ENCODE measurements at places on chromosomes 4 and X.

- no peak for DNase-seq
Observed at GRCh38 chr4:82666970-82667665, 105.3 kb upstream of the TMEM150C start.

GRCh38 chr4:99102634-99103033, 14.0 kb upstream of the ADH5 start:
- no peak for DNase-seq

DNA sequence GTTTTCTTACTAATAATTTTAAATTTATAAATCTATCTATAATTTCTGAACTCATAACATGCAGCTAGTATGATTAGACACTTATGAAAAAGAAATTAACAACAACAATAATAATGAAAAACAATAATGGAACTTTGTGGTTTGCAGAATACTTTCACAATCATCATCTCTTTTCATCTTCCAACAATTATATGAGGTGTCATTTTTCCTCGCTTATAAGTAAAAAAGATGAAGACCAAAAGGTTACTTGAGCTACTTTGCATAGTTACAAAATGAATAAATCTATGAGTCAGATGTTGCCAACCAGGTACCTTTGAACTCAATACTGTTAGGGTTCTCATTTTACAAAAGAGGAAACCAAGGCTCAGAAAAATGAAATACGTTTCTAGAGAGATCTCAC, 98.5 kb upstream of the ELOVL6 start:
- no peak for DNase-seq

DNA sequence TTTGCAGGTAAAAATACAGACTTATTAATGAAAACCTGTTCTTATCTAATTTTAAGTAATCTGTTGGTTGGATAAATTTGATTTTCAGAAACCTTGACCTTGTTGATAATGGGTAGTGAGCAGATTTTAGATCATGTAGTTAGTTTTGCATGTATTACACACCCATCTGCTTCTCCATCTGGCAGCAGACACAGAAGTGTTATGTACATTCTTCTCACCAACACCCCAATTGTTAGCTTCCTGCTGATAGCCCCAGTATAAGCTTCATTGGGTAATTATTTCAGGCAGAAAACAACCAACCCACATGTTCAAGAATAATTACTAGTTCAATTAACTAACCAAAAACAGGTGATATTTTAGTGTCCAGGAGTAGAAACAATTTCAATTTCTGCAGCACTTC, 1740.5 kb upstream of the AGA start:
- DNase-seq, result no peak

DNA sequence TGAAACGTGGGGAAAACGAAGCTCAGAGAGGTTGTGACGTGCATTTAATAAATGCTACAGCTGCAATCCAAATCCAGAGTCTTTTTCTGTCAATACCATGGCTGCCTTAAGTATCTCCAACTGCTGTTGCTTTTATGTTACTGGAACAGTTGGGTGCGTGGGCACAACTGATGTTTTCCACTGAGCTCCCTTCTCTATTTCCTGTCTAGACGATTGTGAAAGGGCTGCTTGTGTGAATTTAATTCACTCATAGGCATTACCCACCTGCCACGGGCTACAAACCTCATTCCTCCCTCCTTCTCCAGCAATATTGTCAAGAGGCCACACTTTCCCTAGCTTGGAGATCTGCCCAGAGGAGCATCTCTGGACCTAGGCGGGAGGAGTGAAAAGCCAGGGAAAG, 526.0 kb downstream of the MID1IP1 start:
- DNase-seq, result no peak

DNA sequence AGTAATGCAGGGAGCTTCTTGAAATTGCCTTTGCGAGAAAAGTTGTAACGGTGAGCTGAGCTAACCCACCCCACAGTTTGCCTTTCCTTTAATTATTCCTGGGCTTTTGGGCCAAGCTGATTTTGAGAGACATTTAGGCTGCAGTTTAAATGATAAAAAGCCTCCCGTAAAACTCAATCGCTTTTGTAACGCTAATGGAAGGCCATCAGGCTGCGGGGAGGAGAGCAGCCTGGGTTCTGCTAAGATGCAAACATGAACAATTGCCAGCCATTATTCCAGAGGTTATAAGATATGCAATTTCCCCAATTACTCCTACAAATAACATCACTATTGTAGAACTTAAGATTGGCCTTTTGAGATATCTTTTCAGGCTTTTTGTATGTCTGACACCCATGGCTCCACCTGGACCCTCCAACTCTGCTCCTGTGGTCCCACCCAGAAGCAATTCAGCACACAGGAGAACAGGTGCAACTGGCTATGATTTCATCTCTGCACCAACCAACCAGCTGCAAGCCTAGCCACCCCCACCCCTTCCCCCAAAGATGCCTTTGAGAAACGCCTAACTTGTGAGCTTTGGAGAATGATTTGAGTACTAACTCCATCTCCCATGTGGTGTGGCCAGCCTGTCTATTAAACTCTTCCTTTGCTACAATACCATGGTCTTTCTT, 108.2 kb upstream of the FAM9C start:
- no peak for DNase-seq

GRCh38 chr4:184097241-184097605, 120.5 kb downstream of the ENPP6 start:
- DNase-seq, result no peak

- DNase-seq, result no peak
Observed at GRCh38 chrX:136165406-136165805, 18.1 kb downstream of the FHL1 start.

DNA sequence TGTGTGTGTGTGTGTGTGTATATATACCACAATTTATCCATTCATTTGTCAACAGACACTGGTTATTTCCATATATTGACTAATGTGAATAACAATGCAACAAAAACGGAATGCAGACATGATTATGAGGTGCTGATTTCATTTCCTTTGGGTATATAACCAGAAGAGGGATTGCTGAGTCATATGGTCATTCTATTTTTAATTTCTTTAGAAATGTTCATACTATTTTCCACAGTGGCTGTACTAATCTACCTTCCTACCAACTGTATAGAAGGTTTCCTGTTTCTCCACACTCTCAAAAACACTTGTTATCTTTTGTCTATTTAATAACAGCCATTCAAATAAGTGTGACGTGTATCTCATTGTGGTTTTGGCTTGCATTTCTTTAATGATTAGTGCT, 269.9 kb downstream of the OPHN1 start:
- no peak for DNase-seq

DNA sequence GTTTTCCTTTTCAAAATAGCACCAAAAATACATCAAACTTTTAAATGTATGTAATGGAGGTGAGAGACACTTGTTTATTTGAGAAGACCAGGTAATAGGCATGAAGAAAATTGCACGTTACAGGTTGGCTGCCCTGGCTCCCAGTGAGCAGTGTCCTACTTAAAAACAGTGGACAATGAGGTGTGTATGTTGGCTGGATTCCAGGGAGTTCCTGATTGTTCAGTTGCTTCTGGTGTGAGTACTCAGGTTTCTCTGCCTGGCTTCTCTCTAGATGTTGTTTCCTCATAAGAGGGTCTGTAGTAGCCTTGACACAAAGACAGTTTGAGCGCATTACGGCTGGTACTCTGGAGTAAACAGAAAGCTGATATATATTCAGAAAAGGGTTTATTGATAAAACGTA, 29.4 kb downstream of the SNX25 start:
- DNase-seq, result no peak

DNA sequence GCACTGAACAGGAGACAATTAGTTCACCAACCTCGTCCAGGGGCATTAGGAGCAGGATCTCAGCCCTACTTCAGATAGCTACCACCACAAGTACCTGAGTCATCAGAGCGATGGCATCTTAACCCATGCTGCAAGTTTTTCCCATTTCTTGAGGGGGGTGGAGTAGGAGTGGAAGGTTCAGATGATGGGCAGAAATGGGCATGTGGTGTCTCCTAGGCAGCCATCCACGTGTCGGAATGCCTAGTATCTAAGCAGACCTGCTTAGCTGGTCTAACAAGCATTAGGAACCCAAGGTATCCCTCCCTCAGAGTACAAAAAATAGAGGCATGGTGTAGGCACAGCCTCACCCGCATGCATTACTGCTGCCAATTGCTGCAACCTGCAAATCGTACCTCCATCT, 159.1 kb upstream of the DGKK start:
- DNase-seq, result no peak

DNA sequence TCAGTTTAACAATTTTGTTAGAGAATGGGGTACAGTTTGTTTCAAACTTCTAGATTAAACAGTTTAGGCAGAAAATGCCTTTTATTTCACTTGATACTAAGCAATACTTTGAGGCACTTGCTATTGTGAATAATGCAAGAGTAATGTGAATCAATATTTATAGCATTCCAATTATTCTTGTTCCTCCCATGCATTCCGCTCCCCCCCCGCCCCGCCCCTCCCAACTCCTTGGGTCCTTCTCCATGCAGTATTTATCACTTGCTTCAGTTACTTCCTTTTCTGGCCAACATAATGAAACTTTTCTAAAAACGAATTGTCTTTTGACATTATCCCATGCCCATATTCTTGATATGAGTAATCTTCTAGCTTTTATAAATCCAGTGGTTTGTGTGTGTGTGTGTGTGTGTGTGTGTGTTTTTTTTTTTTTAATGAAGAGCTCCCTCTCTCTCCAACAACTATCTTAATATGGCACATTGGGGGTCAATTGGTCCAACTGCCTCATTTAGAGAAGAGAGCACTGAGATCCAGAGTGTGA, 1.6 kb downstream of the BANK1 start:
- DNase-seq, result peak; percentile 52

- peak; percentile 67 for DNase-seq
Observed at GRCh38 chr4:156321203-156321602, 367.5 kb upstream of the CTSO start.

- DNase-seq, result no peak
Observed at GRCh38 chr4:127214016-127214415, 418.7 kb upstream of the INTU start.

- no peak for DNase-seq
Observed at GRCh38 chr4:155487210-155487609, 110.4 kb upstream of the MAP9 start.

DNA sequence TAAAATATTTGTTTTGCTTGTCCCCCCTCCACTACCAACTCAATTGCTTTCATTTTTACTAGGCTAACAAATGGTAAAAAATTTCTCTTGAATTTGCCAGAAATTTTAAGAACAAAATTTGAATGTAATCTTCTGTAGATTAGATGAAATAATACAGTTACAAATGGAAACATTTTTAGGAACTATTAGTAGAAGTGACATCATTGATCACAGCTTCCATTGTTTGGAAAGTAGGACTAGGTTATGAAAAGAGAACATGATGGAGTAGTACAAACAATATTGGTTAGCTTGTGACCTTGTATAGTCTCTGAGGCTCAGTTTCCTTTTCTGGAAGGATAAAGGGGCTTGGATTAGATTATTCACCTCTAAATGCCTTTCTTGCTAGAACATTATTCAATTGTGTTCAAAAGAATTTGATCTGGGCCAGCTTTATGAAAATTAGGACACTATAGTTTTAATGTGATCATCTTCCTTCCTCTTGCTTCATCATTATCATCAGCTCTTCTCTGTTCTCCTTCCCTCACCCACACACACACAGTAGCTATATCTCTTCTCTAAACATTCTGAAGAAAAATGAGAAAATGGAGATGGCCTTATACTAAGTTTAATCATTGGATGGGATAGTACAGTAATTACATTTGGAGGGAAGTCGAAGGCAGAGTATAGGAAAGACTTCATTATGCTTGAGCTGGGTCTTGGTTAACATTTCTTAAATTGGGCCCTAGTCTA, 9.9 kb downstream of the MTMR1 start:
- DNase-seq, result no peak

- DNase-seq, result no peak
Observed at GRCh38 chr4:111650146-111650545, 495.1 kb upstream of the FAM241A start.

- no peak for DNase-seq
Observed at GRCh38 chrX:106612393-106612763, 600 bp downstream of the RADX start.

DNA sequence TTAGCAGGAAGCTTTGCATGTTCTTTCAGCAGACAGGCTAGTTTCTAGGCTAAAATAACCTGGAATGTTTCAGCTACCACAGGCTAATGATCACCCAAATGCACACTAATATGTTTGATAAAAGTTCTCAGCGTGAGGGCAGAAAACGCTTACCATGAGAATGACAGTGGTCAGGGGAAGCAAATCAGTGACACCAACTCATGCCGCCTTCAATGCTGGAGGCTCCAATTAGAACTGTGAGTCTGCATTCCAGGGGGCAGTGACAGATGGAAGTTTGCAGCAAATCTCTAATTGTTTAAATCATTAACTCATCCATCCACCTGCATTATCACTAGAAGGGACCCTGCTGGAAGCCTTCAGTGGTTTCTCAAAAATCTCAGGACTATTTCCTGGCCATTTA, 43.2 kb downstream of the ANOS1 start:
- DNase-seq, result no peak

DNA sequence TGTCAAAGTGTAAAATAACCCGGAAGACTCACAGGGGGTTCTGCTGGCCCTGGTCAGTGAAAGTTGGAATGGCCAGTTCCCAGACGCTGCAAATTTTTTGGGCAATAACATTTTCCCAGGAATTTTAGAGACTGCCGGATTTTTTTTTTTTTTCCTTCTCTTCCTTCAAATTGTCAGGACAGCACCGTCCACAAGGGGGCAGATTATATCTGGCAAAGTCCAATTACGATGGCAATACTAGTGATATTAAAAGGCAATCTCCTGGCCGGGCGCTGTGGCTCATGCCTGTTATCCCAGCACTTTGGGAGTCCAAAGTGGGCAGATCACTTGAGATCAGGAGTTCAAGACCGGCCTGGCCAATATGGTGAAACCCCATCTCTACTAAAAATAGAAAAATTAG, 20.5 kb downstream of the SLC25A5 start:
- DNase-seq, result no peak

GRCh38 chrX:147848543-147849443, 62.9 kb upstream of the FMR1 start:
- DNase-seq, result no peak

- no peak for DNase-seq
Observed at GRCh38 chr4:43253541-43253940, 361.0 kb downstream of the GRXCR1 start.

DNA sequence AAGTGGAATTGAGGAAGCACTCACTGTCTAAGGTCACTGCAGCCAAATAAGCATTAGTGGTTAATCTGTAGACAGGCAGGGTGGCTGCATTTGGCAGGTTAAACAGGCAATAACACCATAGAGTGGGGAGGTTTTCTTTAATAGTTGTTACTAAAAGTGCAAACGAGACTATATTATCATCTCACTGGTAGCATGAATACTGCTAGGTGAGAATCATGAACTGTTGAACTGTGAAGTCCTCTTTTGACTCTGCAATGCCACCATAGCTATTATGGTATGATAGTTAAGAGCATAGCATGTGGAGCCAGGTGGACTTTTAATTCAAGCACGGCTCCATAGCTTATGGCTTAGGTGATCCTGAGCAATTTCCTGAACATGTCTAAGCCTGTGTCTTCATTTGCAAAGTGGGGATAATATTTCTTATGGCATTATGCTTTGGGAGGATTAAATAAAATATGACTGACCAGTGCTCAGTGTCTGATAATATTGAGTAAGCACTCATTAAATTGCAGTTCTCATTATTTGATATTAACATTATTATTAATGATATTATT, 235.6 kb upstream of the HHIP start:
- no peak for DNase-seq

Measured in foreskin melanocyte (primary cell).